ENCODE measurements at places on chromosomes 5 and 9. TPM values are rescaled to one million over a fixed set of nuclear protein-coding genes. Genes with fewer than 3 reads are reported as not detected.

Gene TRIP13
- 16.1 TPM for polyA plus RNA-seq

Gene SLC6A7
- 0.17 TPM for polyA plus RNA-seq

Gene GLRA1
- polyA plus RNA-seq = not detected

Gene CDKN2B
- polyA plus RNA-seq = 0.31 TPM

Gene UNC5A
- polyA plus RNA-seq = 0.19 TPM

Gene CAMK4
- 4.1 TPM for polyA plus RNA-seq

- no peak for DNase-seq
Measured at GRCh38 chr9:134670042-134670525, 28.5 kb downstream of the COL5A1 start.

DNA sequence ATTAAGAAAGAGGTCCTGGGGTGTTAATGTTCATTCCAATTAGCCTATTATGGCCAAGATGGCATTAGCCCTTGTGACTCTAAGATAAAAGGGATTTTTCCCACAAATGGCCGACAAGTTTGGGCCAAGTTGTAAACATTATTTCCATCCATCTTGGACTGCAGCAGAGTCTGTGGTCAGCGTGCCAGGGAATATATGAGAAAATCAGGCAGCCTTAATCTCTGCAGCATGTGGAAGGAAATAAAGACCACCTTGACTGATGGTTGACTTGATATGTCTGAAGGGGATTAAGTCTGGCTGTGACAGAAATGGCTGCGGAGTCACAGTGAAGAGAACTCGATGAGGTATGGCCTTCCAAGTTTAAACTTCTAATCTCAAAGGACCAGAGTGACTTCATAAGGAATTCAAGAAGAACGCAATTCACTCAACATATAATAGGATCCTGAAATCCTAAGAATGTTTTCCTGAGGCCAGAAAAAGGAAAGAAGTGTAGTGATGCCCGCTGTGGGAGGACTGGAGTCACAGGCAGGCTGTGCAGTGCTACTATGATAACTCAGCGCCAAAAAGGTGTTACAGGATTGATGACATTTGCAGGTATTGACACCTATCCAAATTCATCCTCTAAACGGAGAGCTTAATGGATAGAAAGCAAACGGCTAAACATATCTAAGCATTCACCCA is 287.1 kb downstream of the SEC61B start:
- DNase-seq = no peak

GRCh38 chr5:626850-627249 is 14.7 kb downstream of the CEP72 start:
- DNase-seq = no peak

DNA sequence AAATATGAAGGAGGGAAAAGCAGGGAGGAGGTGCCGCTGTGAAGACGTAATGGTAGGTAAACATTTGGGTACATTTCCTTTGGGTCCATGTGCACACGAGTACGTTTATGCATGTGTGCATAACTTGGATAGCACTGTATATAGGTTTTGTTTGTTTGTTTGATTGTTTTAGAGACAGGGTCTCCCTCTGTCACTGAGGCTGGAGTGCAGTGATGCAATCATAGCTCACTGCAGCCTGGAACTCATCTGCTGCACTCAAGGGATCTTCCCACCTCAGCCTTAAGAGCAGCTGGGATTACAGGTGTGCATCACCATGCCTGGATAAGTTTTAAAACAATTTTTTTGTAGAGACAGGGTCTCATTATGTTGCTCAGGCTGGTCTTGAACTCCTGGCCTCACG is 94.0 kb downstream of the THBS4 start:
- no peak for DNase-seq
